ENCODE measurements at places on chromosomes 2 and 18.

- DNase-seq: no peak
Observed at GRCh38 chr18:31555971-31556747, 35.5 kb upstream of the TTR start.

DNA sequence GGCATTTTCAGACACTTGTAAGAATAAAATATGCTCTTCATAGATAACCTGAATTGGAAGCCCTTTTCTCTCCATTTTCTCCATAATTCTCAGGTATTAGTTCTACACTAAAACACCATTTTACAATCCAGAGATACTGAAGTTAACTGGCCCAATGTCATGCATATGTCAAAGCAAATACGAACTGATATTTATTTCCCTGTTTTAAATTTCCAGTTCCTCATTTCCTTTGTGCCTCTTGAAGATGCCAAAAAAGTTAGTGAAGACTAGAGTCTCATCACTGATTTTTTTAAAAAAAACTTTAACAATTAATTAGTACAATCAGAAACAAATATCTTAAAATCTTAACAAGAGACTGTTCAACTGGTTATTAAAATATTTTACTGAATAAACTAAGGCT lies 52.8 kb upstream of the ITGB6 start:
- DNase-seq: no peak

DNA sequence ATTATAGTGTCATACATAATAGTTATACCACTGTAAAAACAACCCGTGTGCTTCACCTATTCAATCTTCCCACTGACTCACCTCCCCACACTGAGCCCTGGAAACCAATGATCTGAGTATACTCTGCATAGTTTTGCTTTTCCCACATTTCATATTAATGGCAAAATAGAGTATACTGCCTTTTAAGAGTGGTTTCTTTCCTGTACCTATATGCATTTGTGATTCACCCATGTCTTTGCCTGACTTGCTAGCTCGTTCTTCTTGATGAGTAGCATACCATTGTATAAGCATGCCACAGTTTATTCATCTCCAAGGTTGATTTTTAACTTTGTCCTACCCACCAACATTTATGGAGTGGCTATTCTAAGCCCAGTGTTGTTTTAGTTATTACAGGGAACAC lies 686.4 kb downstream of the PLCL1 start:
- DNase-seq: no peak

- DNase-seq: no peak
Observed at GRCh38 chr18:13892098-13892497, 23.2 kb downstream of the MC2R start.

DNA sequence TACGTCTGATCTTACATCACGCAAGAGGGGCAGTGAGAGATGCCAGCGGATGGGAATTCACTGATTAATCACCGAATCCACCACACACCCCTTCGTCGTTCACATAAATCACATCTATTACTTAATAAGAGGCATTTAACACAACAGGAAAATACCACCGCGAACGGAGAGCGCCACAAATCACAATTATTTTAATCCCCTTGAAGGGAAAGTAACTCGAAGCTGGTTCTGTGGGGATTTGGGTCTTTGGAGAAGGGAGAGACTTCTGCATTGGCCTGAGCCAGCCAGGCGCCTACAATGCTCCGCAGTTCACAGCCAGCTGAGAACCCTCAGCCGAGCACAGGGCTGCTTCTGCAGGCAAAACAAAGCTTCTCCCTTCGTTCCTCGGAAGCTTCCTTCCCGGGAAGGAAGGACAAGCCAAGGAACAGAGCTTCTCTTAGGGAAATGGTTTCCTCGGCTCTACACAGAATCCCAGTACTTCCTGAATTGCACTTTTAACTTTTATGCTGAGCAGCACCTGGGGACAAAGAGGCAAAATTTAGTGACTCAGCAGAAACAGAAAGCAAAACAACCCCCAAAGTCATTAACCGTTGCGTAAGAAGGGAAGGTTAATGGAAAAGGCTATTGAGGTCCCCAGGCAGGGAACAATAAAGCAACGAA lies at the start of gene LRP1B:
Gene LRP1B, minus strand, starts transcription at position 7 of the 660 bp plus-strand sequence. CDS start 287 bp downstream, outside the sequence.
- no peak for DNase-seq

DNA sequence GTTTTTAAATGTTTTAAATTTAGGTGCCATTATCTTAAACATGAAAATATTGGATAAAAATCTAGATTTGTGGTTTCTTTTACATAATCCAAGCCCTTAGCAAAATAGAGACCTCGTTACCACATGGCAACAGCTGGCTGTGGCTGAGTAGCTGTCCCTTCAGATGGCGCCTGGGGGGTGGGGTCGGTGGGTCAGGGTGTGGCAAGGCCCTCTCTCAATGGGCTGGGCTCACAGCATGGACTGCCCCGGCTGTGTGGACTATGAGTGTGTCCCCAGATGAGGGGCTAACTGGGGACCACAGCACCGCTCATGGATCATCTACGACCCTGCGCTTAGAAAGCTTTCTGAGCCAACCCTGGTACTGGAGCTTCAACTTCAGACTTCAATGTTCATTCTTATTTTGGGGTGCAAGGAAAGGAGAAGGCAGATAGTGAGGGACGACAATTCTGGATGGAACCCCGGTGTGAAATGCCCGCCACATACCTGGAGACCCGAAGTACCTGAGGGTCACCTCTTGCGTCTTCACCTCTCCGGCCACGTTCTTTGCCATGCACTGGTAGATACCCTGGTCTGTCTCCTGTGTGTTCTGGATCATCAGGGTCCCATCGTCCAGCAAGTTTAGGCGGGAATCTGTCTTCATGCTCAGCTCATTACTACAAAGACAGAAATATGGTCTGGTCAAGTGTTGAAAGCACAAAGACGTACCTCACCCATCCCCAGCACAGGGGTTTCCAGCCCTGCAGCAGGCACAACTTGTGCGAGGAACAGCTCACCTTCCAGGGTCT lies 71.0 kb downstream of the PXDN start:
- DNase-seq: no peak

DNA sequence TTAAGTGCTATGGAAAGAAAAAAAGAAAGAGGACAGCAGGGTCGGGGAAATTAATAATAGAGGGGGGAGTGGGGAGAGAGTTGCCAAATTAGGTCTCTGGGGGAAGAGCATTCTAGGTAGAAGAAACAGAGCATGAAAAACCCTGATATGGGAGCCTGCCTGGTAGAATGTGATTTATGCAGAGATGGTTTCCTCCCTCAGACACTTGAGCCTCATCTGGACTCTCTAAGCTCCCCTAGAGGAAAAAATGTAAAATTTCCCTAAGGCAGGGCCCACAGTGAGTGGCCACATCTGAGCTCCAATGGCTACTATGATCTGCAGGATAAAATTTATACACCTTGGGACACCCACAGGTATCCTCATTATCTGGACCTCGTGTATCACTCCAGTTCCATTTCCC lies 20.6 kb upstream of the EPAS1 start:
- no peak for DNase-seq

DNA sequence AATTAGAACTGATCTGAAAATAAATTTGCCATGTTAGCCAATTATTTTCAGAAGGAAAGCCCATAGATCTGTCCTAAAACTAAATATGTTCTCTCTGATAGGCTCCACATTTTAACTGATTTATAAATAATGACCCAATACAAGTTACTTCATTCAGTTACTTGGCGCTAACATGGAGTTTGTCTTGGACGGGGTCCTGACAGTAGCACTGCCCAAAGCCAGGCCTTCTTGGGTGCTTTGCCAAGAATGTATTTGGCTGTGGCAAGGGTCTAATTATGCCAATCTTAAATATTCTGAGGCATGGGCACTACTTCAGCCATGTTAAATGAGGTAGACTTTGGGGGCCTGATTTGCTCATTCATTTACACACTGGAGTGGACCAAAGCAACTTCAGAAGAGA lies 135.0 kb upstream of the PKDCC start:
- DNase-seq: no peak

DNA sequence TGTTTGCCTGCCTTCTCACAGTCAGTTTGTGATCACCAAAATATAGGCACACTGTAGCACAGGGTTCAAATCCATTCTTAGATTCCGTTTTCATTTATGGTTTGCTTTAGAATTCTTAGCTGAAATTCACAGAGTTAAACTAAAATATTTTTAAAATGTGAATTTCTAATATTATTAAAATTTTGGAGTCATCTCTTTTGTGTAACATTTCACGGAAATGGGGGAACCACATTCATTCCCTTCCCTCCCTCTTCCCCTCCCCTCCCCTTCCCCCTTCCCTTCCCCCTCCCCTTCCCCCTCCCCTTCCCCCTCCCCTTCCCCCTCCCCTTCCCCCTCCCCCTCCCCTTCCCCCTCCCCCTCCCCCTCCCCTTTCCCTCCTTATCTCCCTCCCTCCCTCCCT lies 11.4 kb upstream of the LDAH start:
- DNase-seq: no peak

GRCh38 chr18:61096226-61096625 lies 237.0 kb upstream of the CDH20 start:
- DNase-seq: no peak

DNA sequence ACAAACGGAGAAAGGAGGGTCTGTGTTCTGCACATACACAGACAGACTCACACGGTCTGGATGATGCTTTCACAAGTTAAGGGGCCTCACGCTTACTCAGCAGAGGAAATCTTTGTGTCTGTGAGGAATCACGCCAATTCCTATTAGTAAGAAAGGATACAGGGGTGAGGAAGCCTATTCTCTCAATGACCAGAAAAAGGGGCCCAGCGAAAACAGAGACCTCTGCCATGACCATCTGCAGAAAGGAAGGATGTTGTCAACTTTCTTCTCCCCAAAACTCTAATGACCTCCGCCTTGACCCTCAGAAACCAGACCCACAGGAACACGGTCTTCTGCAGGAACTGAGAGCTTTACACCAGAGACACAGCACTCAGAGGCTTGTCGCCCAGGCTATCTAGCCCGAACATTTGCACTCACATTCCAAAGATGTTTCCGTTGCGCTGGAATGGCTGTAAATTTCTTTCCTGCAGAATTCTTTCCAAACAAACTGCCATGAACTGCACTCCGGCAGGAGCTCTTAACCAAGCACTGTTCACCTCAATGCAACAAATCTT lies 186.3 kb downstream of the TCF4 start:
- no peak for DNase-seq

DNA sequence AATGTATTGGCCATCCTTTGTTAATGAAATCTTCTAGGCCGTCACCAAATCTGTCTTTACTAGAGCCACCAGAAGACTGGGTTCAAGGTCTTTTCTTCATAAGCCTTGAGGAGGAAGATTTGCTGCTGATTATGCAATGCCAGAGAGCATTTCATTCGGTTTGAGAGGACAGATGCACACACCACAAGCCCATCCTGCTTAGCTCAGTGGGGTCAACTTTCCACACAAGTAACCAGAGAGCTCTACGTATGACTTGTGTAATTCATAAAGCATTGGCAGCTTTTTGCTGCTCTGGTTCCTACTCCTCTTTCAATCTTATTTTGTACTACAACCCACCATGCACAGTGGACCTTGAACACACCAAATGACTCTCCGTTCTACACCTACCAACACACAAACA lies 106.9 kb downstream of the OSR1 start:
- DNase-seq: no peak

- no peak for DNase-seq
Observed at GRCh38 chr2:47050762-47051161, 104.3 kb downstream of the STPG4 start.
